ENCODE measurements at places on chromosomes 1 and 21. TPM values are rescaled to one million over a fixed set of nuclear protein-coding genes. Genes with fewer than 3 reads are reported as not detected.

Gene KRTAP19-1
- not detected for total RNA-seq

Gene RGS13
- not detected for total RNA-seq

Gene ATP8B2
- total RNA-seq = 231 TPM

Gene ANKRD35
- 3.9 TPM for total RNA-seq

Gene FAM3B
- total RNA-seq = not detected

Gene HSD3B2
- total RNA-seq = not detected

Gene DMRTA2
- total RNA-seq = 0.18 TPM

Data from fibroblast of the aortic adventitia (primary cell).